ENCODE measurements at places on chromosomes 6 and 20. TPM values are rescaled to one million over a fixed set of nuclear protein-coding genes. Genes with fewer than 3 reads are reported as not detected.

DNA sequence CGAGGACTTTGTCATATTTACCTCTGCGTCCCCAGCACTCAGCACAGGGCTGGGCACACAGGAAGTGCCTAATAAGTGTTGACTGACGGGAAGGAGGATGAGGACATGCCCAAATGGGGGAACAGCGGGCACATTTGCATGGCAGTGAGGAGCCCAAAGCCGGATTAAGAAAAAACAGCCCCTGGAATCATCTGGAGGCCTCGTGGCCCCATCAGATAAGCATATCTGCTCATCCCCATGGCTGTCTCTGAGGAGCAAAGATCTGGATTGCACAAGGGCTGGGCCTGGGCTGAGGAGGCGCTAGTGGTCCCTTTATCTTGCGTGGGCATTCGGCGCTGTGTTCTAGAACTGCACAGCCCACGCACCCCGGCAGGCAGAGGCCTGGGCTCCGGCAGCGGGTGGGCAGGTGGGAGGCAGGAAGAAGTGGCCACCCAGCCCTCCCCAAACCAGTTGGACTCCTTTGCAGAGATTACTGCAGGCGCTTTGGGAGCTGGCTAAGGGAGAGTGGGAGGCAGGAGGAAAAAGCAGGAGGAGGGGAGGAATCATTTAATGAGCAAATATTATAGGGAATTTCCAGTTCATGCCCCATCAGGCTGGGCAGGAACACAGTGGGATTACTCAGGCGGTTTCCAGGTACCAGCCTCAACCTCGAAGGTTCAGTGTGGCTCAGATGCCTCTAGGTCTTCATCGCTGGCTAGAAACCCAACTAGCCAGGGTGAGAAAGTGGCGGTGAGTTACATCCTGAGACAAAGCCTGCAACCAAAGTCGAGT, 108.1 kb downstream of the CEBPB start:
- no peak for DNase-seq

DNA sequence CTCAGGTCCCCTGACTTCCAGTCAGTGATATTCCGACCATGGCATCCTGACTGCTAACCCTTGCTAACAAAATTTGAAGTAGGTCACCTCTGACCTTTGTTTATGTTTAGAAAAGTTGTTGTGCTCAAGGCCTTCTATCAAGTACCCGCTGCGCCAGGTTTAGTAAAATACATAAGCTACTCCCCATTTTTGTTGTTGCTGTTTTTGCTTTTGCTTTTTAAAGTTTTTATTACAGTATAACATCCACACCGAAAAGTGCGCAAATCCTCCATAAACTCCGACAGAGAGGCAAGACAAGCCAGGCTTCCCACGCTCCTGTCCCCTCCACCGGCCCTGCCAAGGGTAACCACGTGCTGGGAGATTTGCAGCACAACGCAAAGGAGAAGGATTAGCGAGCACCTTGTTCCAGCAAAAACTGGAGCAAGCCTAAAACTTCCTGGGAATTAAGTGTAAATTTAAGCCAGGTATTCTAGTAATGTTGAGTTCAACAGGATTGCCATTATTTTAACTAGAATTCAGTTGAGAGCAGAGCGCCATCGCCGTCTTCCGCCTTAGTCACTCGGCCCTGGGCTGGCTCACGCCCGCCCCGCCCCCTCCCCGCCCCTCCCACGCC, 17.8 kb upstream of the HMGN4 start:
- DNase-seq: no peak

- DNase-seq: no peak
Observed at GRCh38 chr20:61092251-61092650, 159.8 kb upstream of the CDH4 start.

ADGRF5 gene
- 27.7 TPM for polyA plus RNA-seq

IRF4 gene
- polyA plus RNA-seq: 0.14 TPM

Measured in left renal cortex interstitium (tissue), 4 donors.